Pancreas (tissue), 10 donors: ENCODE measurements at places on chromosomes 2 and 18.
A peak's percentile ranks its signal among the peaks of the same experiment; 100 is the strongest.

- no peaks in the 10 kb centered on the region for H3K36me3 ChIP-seq
- no peaks in the 10 kb centered on the region for H3K27me3 ChIP-seq
- no peak overlapping the region for H3K4me3 ChIP-seq
- peak overlapping the region; percentile 87 for H3K27ac ChIP-seq
- H3K4me1 ChIP-seq: peaks cover 21% of the 10 kb centered on the region
Measured at GRCh38 chr2:113219889-113220641, 46.3 kb downstream of the PSD4 start.

DNA sequence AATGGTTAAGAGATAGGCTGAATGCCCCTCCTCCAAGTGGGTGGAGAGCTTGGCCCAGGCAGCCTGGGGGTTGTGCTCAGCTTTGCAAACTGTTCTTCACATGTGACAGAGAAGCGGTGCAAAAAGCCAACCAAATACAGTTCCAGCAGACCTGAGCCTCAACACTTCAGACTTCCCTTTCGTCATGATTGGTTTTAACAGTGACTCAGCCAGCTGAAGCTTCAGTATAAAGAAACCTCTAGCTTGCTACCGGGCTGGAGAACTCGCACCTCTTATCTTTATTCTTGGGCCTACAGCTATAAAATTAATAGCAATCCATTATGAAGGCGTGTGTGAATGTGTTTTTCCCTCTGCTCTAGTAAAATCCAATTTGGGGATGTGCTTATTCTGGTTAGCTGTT lies 20.0 kb downstream of the SETBP1 start:
- no peak for DNase-seq
- peaks cover 29% of the 10 kb centered on the region for H3K4me1 ChIP-seq
- H3K27me3 ChIP-seq: no peaks in the 10 kb centered on the region
- H3K36me3 ChIP-seq: no peaks in the 10 kb centered on the region

GRCh38 chr18:62450546-62451410 lies 72.0 kb upstream of the ZCCHC2 start:
- H3K36me3 ChIP-seq: no peaks in the 10 kb centered on the region
- H3K4me3 ChIP-seq: no peak overlapping the region
- H3K27me3 ChIP-seq: no peaks in the 10 kb centered on the region
- peak; percentile 85 for DNase-seq
- no peaks in the 10 kb centered on the region for H3K4me1 ChIP-seq
- peak overlapping the region; percentile 29 for H3K27ac ChIP-seq

- H3K27me3 ChIP-seq: no peaks in the 10 kb centered on the region
- H3K4me3 ChIP-seq: no peak overlapping the region
- H3K36me3 ChIP-seq: no peaks in the 10 kb centered on the region
- DNase-seq: no peak
- no peaks in the 10 kb centered on the region for H3K4me1 ChIP-seq
Measured at GRCh38 chr18:64384101-64384500, 235.2 kb upstream of the LINC00305 start.

- no peak overlapping the region for H3K27ac ChIP-seq
- H3K4me1 ChIP-seq: no peaks in the 10 kb centered on the region
- H3K27me3 ChIP-seq: no peaks in the 10 kb centered on the region
- no peak for DNase-seq
Measured at GRCh38 chr2:47023332-47023731, 107.7 kb upstream of the MCFD2 start.

GRCh38 chr2:65056215-65057053 lies at the start of gene CEP68:
Gene CEP68 (plus strand): TSS chr2:65056416. CDS start chr2:65069445, 13,029 bp downstream.
- H3K36me3 ChIP-seq: no peaks in the 10 kb centered on the region
- H3K27ac ChIP-seq: peak within 1 kb of the TSS; percentile 93
- H3K27me3 ChIP-seq: no peaks in the 10 kb centered on the region

- DNase-seq: no peak
- no peaks in the 10 kb centered on the region for H3K27me3 ChIP-seq
- H3K36me3 ChIP-seq: no peaks in the 10 kb centered on the region
- no peak overlapping the region for H3K27ac ChIP-seq
- no peaks in the 10 kb centered on the region for H3K4me1 ChIP-seq
Measured at GRCh38 chr2:16853088-16853487, 187.5 kb upstream of the CYRIA start.

DNA sequence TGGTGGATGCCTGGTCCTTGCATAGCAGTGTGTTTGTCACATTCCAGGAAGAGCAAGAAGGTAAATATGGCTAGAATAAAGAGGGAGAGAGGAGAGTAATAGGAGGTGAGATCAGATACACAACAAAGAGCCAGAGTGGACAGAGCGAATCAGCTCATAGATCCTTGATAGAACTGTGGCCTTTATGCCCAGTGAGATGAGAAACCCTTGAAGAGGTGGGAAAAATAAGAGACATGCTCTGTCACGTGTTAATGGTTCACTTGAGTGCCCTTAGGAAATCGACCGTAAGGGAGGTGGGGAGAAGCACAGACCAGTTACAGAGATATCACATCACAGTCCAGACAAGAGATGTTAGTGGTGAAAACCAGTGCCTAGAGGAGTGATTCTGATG lies 84.7 kb upstream of the RAB27B start:
- no peak for DNase-seq
- no peak overlapping the region for H3K27ac ChIP-seq
- H3K4me1 ChIP-seq: no peaks in the 10 kb centered on the region
- H3K4me3 ChIP-seq: no peak overlapping the region
- H3K36me3 ChIP-seq: no peaks in the 10 kb centered on the region

GRCh38 chr2:237434866-237435311 lies 20.9 kb upstream of the COL6A3 start:
- H3K4me3 ChIP-seq: no peak overlapping the region
- no peak for DNase-seq
- H3K4me1 ChIP-seq: peaks cover 5% of the 10 kb centered on the region
- H3K36me3 ChIP-seq: no peaks in the 10 kb centered on the region

GRCh38 chr2:192885569-192886160 lies 690.9 kb upstream of the TMEFF2 start:
- H3K4me3 ChIP-seq: no peak overlapping the region
- DNase-seq: no peak
- no peaks in the 10 kb centered on the region for H3K27me3 ChIP-seq

DNA sequence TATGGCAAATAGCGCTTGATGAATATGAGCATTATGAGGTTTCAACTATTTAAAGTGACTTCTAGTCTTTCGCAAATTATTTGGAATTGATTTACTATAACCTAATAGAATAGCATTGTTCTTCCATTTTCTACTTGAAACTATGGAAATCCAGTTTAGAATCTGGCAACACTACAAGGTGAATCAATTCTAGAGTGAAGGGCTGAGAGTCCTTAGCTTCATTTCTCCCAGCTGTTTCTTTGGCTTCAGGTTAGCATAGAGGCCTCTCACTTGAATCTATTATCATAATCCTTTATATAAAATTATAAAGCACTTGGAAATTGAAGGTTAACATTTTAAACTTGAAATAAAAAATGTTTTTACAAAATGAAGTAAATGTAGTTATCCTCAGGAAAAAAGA lies 318.8 kb downstream of the CCDC85A start:
- H3K27ac ChIP-seq: no peak overlapping the region
- no peaks in the 10 kb centered on the region for H3K27me3 ChIP-seq
- no peak for DNase-seq
- H3K36me3 ChIP-seq: no peaks in the 10 kb centered on the region
- H3K4me1 ChIP-seq: no peaks in the 10 kb centered on the region

- H3K27ac ChIP-seq: no peak overlapping the region
- no peak overlapping the region for H3K4me3 ChIP-seq
- no peaks in the 10 kb centered on the region for H3K4me1 ChIP-seq
- no peak for DNase-seq
- no peaks in the 10 kb centered on the region for H3K36me3 ChIP-seq
Measured at GRCh38 chr2:204897561-204897960, 352.3 kb downstream of the PARD3B start.

DNA sequence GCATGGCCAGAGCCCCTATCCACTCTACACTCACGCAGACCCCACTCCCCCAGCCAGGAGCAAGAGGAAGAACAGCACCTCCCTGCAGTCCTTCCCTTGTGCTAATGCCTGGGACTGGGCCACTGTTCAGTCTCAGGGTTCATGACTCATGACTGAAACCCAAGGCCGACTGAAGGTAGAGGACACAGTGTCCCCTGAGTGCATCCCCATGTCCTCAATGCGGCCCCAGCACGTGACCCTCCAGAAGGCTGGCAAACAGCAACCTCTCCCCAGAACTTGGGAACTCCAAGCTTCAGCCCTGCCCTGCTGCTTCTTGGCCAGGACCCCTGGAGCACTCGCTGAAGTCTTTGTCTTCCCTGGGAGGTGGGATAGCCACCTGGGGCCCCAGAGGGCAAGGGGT lies 6.0 kb upstream of the ADRA2B start:
- H3K36me3 ChIP-seq: no peaks in the 10 kb centered on the region
- H3K27ac ChIP-seq: no peak overlapping the region
- no peak overlapping the region for H3K4me3 ChIP-seq
- no peak for DNase-seq

- H3K4me3 ChIP-seq: no peak overlapping the region
- no peak for DNase-seq
- H3K4me1 ChIP-seq: peaks cover 7% of the 10 kb centered on the region
Measured at GRCh38 chr2:173943738-173944137, 21.4 kb downstream of the SP3 start.

DNA sequence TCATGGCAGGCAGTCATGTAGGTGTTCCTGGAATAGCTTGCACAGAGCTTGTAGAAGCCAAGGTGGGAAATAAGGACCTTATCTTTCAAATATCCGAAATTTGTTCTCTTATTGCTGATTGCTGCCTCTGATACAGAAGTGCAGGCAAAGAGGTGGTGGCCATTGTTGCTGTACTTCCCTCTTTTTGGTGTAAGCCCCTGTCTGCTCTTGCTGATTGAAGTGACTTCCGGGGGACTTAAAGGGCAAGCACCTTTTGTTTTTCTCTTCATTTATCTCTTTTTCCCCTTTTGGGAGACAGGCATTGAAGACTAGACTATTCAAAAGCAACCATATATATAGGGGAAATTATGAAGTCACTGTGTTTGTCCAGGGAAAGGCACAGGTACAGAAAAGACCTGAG lies 131.6 kb upstream of the OTX1 start:
- no peaks in the 10 kb centered on the region for H3K27me3 ChIP-seq
- DNase-seq: no peak
- H3K36me3 ChIP-seq: no peaks in the 10 kb centered on the region
- H3K4me3 ChIP-seq: no peak overlapping the region
- no peaks in the 10 kb centered on the region for H3K4me1 ChIP-seq

DNA sequence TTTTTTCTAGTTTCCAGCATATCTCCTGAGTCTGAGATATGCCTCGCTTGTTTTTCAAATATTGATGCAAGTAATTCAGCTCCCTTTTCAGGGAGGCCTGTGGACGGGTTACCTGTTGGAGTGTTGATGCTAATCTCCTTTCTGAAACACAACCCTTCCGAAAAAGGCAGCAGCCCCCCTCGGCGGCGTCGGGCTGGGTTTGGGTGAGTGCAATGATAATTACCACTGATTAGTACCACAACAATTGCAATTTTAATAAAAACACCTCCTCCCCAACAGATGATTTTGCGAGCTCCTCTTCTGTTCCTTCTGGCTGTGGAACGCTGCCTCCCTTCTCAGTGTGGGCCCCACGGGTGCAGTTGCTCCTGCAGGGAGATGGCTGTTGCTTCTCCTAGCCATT lies 66.3 kb downstream of the PTGR3 start:
- H3K4me3 ChIP-seq: no peak overlapping the region
- H3K36me3 ChIP-seq: no peaks in the 10 kb centered on the region
- no peak overlapping the region for H3K27ac ChIP-seq

- H3K36me3 ChIP-seq: no peaks in the 10 kb centered on the region
- H3K4me1 ChIP-seq: no peaks in the 10 kb centered on the region
- no peak overlapping the region for H3K27ac ChIP-seq
Measured at GRCh38 chr2:116988303-116988702, 826.2 kb upstream of the DDX18 start.

- no peak overlapping the region for H3K4me3 ChIP-seq
- no peaks in the 10 kb centered on the region for H3K36me3 ChIP-seq
- H3K27ac ChIP-seq: no peak overlapping the region
- DNase-seq: no peak
- H3K4me1 ChIP-seq: no peaks in the 10 kb centered on the region
Measured at GRCh38 chr2:51387235-51387634, 355.3 kb upstream of the NRXN1 start.

DNA sequence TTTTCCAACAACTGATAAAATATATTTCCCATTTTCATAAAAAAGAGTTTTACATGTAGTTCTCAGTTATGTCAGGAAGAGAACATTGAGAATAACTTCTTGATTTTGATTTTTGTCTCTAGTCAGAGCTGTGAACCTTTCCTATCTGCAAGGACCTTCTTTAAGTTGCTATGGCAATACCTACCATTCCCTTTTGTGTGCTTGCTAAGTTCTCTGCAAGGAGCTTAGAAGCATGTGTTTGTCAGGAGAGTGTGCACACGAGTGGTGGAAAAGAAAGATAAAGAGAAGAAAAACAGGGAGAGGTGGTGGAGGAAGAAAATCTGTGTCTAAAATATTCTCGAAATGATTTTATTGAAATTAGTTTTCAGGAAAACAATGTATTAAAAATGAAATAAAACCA lies 140.3 kb upstream of the SLC8A1 start:
- no peak overlapping the region for H3K4me3 ChIP-seq
- H3K27ac ChIP-seq: no peak overlapping the region
- no peak for DNase-seq
- no peaks in the 10 kb centered on the region for H3K36me3 ChIP-seq

DNA sequence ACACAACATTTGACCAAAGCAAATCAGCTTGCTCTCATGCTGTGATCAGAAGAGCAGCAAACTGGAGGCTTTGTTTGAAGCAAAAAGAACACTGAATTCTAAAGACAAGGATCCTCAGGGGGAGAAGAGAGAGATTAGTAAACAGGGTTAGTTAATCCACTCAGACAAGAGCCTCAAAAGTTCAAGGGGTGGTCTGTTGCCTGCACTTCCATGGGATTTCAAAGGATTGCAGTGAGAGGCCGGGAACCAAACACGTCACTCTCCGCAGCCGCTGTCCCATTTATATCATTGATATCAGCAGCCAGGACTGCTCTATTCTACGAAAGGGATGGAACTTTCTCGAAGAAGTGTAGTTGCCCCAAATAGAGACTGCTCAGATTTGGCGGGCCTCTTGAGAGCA lies 97.8 kb upstream of the SP3 start:
- no peaks in the 10 kb centered on the region for H3K4me1 ChIP-seq
- no peak overlapping the region for H3K4me3 ChIP-seq
- DNase-seq: no peak
- no peaks in the 10 kb centered on the region for H3K36me3 ChIP-seq
- no peak overlapping the region for H3K27ac ChIP-seq
